ENCODE measurements at places on chromosomes 5 and 9. TPM values are rescaled to one million over a fixed set of nuclear protein-coding genes. Genes with fewer than 3 reads are reported as not detected.

DNA sequence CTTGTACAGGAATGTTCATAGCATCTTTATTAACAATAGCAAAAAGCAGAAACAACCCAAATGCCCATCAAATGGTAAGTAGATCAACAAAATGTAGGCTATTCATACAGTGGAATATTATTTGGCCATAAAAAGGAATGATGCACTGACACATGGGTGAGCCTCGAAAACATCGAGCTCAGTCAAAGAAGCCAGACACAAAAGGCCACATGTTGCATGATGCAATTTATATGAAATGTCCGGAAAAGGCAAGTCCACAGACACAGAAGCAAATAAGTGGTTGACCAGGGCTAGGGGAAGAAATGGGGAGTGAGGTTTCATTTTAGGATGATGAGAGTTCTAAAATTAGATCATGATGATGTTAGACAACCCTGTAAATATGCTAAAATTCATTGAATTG lies 16.5 kb upstream of the SLC2A8 start:
- DNase-seq = no peak

Gene CYSRT1
- under 0.01 TPM for total RNA-seq

Gene SMC5
- 36.3 TPM for total RNA-seq

Gene FAM78A
- 0.82 TPM for total RNA-seq
